ENCODE measurements at places on chromosomes 4 and X.

GRCh38 chr4:94934201-94934600 lies 176.4 kb downstream of the BMPR1B start:
- no peak for DNase-seq

DNA sequence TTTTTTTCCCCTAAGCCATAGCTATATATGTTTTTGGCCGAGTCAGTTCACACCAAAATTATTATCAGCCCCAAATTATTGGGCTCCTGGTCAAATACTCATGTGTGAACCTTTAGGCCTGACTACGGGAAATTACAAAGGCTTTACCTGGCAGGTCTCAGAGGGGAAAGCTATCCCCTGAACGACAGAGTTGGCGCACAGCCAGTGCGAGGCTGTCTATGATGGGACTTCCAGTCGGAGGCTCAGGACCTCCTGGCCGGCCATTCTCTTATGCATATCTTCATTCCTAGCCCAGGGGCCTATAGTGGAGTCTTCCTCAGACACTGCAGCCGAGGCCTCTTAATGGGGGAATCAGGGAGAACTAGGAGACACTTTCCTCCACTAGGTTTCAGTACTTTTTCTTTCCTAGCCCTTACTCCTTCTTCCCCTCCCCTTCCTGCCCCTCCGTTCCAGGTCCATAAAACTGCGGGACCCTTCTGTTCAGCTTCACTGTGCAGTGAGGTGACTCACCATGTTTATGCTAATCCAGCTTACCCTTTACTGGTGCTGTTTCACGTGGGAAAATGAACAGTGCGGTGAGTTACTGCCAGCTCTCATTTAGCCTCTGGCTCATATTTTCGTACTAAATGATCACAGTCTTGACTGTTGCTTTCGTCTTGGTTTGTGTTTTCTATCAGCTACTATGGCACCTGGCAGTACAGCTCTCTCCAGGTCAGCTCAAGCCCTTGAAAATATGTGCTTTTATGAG lies 533.9 kb downstream of the FSTL5 start:
- DNase-seq = no peak

GRCh38 chr4:8552581-8553205 lies 27.5 kb upstream of the GPR78 start:
- no peak for DNase-seq

- DNase-seq = no peak
Measured at GRCh38 chr4:88533937-88534750, 10.6 kb upstream of the PYURF start.

DNA sequence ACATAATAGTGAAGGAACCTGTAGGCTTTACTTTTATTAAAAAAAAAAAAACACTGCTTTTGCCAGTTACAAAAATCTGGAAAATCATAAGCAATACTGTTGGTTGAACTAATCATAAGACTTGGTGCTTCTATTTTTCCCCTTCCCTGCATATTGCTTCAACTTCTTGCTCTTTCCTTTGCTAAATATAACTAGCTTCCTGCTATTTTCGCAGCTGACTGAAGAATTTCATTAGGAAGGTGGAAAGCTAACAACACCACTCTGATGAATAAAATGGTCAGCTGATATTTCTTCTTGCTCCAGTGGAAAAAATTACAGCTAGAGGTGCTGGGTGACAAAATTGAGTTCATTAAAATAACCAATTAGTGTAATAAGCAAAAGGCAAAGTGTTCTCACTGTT lies 39.3 kb downstream of the MEPE start:
- peak; percentile 10 for DNase-seq

- no peak for DNase-seq
Measured at GRCh38 chr4:79030973-79031372, 91.7 kb upstream of the PAQR3 start.

DNA sequence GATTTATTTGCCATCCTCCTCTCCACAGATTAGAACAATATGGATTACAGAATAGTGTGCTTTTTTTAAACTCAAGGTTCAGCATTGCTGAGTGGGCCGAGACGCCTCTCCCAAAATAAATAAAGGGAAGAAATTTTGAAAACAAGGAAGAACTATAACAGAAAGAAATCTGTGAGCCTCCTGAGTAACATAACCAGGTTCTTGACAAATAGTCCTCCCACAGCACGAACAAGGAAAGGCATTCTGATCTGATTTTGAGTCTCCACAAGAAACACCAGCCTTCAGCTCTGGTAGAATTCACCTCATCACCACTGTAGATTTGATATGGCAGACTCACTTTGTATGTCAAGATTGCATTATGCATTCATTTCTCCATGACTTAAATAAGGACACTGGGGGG lies 173.6 kb downstream of the HHIP start:
- no peak for DNase-seq

- no peak for DNase-seq
Measured at GRCh38 chr4:37757761-37758160, 68.7 kb upstream of the PGM2 start.
